ENCODE measurements at places on chromosomes 7 and 10.

- no peak for DNase-seq
These were observed 103.1 kb downstream of the CALCR start for GRCh38 chr7:93471456-93471855.

DNA sequence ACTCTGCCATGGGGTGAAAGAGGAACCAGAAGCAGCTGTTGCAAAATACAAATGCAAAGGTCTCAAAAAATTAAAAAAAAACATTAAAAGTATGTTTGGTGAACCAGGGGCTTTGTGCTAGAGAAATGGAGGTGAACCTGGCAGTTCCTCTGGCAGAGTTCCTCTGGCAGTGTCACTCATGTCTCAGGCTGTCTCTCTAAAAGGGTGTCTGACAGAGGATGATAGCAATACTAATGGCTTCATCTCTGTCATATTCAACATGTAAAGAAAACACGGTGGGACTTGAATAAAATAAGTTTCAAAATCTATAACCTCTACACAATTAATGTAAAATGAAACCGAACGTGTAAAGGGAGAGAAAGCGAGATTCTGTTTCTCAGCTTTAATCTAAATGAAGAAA is 375.7 kb upstream of the VWC2 start:
- no peak for DNase-seq

GRCh38 chr7:30201161-30201666 is 66.4 kb downstream of the MTURN start:
- DNase-seq = no peak

- no peak for DNase-seq
These were observed 194.0 kb upstream of the PLPP4 start for GRCh38 chr10:120262857-120263547.

- DNase-seq = no peak
These were observed 133.6 kb upstream of the PRKCQ start for GRCh38 chr10:6713716-6714115.

DNA sequence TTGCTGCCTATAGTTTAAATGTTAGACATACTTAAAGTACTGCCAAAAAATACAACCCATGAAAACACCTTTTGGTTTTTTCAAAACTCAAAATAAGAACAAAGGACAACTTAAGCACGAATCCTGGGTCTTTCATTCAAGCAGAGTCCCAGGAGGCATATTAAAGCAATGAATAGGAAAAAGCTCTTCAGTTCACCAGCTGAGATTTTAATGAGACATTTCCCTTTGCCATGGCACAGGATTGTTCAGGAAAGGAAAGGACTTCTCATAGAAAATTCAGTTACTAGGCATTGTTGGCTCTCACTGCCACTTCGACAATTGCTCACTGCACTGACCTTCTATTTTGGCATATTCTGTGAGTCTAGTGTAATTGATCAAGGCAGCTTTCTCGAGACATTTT is 133.5 kb upstream of the FEZF1 start:
- DNase-seq = no peak

DNA sequence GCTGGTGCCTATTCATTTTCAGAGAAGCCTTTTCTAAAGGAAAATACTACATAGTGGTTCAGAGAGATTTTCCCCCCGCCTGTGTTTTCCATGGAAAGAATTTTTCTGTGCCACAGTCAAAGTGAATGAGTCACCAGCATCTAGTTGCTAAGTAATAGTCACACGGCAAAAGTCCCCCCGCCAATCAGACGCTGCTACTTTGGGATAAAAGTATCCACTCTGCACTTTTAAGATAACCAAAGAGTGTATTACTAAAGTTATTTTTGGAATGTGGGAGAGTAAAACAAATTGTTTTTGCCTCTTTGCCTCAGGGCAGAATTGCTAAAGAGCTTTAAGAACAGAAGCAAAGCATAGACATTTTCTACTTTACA is 23.5 kb downstream of the ABLIM1 start:
- DNase-seq = no peak

- DNase-seq = no peak
These were observed 93.6 kb upstream of the COL1A2 start for GRCh38 chr7:94301024-94301586.

DNA sequence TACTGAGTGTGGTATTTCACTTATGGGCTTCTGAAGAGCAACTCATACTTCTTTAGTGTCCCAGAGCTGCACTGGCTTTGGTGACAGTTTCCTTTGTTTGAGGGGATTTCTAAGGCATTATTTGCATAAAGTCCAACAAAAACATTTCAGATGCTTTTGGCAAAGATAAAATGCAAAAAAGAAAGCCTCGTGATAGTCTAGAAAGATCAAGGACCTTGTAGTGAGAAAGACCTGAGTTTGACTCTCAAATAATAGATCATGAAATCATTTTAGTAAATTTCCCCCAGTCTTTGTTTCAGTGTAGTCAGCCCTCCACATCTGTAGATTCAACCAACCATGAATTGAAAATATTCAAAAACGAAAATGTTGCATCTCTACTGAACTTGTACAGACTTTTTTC is 107.4 kb downstream of the EEPD1 start:
- no peak for DNase-seq

DNA sequence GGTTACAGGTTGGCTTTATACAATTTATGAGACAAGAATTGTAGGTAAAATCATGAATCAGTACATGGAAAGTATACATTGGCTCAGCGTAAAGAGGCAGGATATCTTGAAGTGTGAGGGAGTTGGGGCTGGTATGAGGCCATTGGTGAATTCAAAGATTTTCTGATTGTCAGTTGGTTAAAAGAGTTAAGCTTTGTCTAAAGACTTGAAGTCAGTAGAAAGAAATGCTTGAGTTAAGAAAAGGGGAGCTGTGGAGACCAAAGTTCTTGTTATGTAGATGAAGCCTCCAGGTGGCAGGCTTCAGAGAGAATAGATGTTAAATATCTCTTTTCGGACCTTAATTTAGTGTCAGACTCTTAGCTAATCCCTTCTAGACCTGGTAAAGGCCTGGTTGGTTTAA is 341.0 kb downstream of the GALNT17 start:
- DNase-seq = no peak

- DNase-seq = peak; percentile 79
These were observed 49.9 kb downstream of the PWWP2B start for GRCh38 chr10:132446661-132447445.

DNA sequence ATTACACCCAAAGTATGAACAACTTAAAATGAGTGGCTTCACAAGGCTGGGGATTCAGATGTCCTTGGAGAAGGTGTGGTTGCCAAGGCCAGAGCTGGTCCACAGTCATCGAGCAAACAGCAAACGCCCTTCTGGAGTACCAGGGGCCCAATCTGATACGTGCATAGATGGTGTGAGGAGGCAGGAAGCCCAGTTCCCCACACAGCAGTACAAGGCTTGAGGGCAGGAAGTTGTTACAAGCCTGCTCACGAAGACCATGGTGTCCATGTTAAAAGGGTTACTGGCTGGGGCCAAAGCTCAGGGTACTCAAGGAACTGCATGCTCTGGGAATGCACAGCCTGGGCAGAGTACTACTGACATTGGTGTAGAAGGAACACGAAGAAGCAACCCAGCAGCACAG is 4.6 kb upstream of the ANKRD26 start:
- DNase-seq = no peak

- DNase-seq = no peak
These were observed 213.9 kb downstream of the CHRM2 start for GRCh38 chr7:137082391-137082790.

DNA sequence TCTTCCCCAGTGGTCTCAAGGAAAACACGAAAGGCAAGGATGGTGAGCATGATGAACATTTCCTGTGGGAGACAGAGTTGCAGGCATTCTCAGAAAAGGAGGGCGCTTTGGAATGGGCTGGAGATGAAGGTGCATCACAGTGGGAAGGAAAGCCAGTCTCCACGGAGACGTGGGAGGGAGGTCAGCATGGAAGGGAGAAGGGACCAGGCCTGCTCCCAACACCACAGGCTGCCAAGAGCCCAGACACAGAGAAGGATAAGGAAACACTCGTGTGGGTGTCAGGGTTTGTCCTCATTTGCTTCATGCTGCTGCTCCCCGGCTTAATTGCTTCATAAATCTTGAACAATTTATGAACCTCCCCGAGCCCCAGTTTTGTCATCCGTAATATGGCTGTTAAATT is 231.5 kb upstream of the ZNF32 start:
- DNase-seq = no peak

- DNase-seq = no peak
These were observed 74.2 kb downstream of the TYW1B start for GRCh38 chr7:72753781-72754180.

DNA sequence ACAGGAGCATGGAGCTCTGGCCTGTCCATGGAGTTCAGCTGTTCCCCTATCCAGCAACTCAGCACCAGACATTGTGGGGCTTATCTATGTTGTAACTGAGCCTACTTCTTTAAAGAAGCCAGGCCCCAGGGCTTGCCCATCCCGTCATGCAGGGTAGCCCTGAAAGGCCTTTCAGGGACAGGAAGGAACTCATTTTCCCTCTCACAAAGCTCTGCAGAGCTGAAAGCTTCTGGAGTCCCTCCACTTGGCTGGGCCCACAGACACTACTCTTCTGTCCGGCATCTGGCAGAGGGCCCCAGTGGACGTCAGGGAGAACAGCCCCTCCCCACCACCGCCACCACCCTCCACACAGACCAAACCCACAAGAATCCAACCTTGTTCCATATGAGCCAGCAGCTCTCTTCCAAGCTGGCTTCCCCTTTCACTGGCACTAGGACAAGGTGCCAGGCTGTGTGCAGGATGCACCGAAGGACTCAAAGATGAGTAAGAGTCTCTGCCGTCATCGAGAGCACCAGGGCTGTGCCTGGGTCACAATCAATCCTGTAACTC is 33.1 kb downstream of the DENND2A start:
- DNase-seq = no peak

GRCh38 chr7:121195874-121196273 is 132.9 kb upstream of the WNT16 start:
- DNase-seq = no peak

DNA sequence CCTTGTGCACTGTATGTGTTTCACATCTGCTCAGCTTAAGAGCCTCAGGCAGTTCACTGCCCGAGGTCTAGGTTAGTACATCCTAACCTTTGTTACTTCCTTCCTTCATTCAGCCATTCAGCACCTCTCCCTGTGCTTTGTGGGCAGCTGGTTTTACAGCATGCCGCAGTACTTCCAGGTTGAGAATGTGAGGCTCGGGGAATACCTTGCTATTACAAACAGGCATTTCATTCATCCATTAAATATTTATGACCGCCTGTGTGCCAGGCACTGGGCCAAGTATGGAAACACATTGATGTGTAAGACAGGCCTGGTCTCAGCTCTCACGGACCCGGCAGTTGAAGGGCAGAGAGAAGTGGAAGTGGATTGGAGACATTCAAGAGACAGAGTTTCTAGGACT is 82.4 kb downstream of the SHH start:
- no peak for DNase-seq

DNA sequence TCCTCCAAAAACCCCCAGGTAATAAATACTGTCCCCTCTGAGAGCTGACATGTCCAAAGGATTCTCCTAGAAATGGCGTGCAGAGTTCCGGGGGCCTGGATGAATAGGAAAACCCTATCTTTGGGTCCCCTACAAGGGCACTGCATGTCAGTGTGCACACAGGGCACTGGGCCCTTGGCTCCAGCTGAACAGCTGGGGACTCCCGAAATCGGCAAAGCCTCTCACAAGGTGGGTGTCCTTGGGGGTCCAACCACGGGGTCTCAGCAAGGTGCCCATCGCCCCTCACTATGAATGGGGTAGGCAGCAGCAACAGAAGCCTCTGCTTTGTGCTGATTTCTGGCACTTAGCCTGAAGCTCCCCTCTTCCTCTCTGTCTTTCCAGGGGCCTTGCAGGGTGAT is 46.1 kb downstream of the SLIT1 start:
- DNase-seq = no peak

GRCh38 chr10:76353237-76353851 is 921.9 kb downstream of the LRMDA start:
- DNase-seq = no peak

DNA sequence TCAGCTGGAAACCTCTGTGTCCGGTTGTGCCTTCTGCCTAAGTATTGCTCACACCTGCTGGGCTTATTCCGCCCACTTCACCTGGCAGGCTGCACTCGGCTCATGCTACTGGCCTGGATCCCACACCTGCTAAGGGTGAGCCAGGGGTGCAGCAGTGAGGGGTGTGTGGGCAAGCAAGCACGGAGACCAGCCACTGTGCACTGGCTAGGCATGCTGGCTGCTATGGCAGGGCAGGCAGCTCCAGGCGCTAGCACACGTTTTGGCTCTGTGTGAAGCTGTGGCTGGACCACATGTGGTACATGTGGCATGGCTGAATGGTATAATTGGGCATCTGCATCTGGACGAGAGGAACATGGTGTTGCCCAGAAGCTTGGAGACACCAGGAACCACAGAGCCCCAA is 940.7 kb downstream of the NRG3 start:
- DNase-seq = no peak

- no peak for DNase-seq
These were observed 2.0 kb upstream of the TNS3 start for GRCh38 chr7:47583739-47584535.

- no peak for DNase-seq
These were observed 47.0 kb upstream of the ELMO1 start for GRCh38 chr7:37495574-37496184.

DNA sequence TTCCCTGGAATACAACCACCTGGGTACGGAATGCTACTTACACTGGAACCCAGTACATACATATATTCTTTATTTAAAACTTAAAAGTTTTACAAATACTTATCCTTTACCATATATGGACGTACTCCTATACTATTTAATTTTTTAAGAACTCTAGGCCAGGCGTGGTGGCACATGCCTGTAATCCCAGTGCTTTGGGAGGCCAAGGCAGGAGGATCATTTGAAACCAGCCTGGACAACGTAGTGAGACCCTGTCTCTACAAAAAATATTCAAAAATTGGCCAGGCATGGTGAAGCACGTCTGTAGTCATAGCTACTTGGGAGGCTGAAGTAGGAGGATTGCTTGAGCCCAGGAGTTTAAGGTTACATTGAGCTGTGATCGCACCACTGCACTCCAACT is 2.0 kb downstream of the RBM28 start:
- DNase-seq = no peak

GRCh38 chr10:77837248-77837924 is 89.2 kb downstream of the DLG5 start:
- DNase-seq = peak; percentile 53

DNA sequence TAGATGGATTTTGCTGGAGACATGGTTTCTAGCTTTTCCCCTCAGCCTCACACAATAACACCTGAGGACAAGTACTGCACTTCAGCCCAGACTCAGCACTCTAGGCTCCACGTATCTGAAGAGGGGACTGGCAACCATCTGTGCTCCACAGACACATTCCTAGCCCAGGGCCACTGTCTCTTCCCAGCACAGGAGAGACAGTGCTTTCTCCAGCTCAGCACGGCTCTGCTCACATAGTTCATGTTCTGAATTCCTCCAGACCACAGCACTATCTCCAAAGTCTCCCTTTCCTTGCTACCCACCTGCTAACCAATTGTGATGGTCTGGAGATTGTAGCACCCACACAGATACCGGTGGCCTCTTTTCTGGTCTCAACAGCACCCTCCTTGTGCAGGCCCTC is 114.5 kb downstream of the HTR7 start:
- no peak for DNase-seq

GRCh38 chr10:112628951-112629609 is 182.1 kb downstream of the VTI1A start:
- DNase-seq = no peak

GRCh38 chr7:7920481-7920880 is 48.1 kb upstream of the GLCCI1 start:
- DNase-seq = no peak

GRCh38 chr10:6406220-6407033 is 173.6 kb downstream of the PRKCQ start:
- DNase-seq = no peak

Data from stimulated activated CD4-positive, alpha-beta T cell treated with anti-CD3 and anti-CD28 coated beads, Interleukin-4, amount 100 ng/mL, for 48 hours (primary cell).